ENCODE measurements at places on chromosomes 4 and X.

GRCh38 chrX:80807606-80807991 lies 2.1 kb downstream of the BRWD3 start:
- DNase-seq, result no peak

DNA sequence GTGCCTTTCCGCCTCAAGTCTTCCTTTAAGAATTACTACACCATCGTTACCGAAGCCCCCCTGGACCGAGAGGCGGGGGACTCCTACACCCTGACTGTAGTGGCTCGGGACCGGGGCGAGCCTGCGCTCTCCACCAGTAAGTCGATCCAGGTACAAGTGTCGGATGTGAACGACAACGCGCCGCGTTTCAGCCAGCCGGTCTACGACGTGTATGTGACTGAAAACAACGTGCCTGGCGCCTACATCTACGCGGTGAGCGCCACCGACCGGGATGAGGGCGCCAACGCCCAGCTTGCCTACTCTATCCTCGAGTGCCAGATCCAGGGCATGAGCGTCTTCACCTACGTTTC lies 2.2 kb downstream of the PCDH10 start:
- no peak for DNase-seq

DNA sequence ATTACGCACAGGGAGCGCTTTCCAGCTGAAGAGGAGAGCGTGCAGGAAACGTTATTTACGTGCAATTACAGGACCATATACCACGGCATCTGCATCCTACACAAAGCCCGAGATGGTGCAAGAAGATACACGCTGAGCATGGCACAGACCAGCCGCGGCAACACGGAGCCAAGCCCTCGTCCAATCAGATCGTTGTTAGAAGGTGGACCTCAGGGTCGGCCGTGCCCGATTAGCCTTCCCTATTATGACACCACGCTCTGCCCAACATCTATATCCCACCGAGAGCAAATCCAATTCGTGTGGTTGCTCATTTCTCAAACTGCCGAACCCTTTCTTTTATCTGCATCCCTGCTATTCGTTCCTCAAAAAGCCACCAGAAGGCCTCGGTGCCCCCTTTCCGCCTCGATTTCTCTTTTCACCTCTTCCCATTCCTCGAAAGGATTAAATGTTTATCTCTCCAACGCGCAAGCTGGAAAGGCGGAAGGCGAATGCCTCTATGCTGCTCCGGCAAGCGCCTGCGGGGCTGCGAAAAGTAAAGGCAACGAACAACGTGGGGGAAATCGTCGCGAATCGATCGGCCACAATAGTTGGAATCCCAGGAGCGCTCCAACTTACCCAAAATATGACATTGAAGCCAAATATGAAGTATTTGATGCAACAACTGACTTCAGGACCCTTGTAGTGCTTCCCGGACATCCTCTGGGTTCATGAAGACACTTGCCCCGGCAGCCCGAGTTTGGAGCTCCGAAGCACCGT lies 702 bp downstream of the TSPAN5 start:
- DNase-seq, result peak; percentile 7

GRCh38 chr4:110867251-110867960 lies 244.5 kb upstream of the PITX2 start:
- no peak for DNase-seq

DNA sequence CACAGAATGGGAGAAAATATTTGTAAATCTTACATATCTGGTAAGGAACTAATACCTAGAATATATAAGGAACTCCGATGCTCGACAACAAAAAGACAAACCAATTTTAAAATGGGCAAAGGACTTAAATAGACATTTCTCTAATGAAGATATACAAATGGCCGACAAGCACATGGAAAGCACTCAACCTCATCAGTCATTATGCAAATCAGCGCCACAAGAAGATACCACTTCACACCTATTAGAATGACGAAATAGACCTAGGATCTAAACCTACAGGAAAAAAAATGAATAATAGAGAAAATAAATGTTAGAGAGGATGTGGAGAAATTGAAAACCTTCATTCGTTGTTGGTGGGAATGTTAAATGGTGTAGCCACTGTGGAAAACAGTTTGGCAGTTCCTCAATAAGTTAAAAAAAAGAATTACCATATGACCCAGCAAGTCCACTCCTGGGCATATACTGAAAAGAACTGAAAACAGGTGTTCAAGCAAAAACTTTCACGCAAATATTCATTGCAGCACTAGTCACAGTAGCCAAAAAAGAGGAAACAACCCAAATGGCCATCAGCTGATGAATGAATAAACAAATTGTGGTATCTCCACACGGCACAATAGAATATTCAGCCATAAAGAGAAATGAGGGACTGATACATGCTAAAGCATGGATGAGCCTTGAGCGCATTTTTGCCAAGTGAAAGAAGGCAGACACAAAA lies 57.3 kb upstream of the WDR19 start:
- no peak for DNase-seq

DNA sequence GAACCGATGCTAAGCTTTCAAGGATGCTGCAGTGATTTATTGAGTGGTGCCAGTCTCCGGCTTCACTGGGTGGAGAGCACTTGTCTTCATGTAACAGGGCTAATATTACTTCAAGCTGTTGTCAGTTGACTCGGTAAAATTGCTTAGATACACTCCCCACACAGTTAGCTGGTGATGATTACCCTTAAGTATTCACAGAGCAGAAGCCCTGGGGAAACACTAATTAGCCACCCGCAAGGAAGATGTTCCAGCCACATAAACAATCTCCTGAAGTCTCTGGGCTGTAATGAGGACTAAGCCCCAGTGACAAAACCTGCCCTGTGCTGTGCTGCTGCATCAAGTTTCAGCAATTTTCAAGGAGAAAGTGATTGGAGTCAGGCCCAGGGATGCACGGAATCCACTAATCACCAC lies 37.3 kb upstream of the GK2 start:
- peak; percentile 62 for DNase-seq

GRCh38 chr4:38842994-38843393 lies 13.6 kb downstream of the TLR6 start:
- no peak for DNase-seq

- no peak for DNase-seq
These were observed 569 bp upstream of the FHL1 start for GRCh38 chrX:136146614-136147314.

DNA sequence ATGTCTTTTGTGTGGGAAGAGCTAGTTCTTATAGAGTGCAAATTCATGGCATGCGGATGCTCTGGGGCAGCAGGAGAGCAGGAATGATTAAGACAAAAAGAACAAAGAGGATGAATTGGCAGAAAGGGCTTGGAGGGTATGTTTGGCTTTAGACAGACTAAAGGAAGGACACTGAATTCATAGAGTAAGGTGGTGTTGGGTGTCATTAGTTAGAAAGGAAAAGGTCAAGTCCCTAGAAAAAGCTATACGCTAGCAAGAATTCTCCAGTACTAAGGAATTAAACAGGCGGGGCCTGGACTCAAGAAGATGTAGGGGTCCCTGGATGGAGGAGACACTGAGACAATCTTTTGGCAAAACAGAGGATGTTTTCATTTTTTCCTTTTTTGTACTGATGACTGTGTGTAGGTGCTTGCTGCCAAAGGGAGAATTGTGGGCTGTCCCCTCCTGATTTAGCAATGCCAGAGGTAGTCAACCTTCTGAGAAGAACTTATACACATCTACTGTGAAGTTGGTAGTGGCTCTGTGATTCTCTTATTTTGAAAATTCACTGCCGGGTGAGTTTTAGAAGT lies 391.0 kb downstream of the SPRY1 start:
- no peak for DNase-seq

DNA sequence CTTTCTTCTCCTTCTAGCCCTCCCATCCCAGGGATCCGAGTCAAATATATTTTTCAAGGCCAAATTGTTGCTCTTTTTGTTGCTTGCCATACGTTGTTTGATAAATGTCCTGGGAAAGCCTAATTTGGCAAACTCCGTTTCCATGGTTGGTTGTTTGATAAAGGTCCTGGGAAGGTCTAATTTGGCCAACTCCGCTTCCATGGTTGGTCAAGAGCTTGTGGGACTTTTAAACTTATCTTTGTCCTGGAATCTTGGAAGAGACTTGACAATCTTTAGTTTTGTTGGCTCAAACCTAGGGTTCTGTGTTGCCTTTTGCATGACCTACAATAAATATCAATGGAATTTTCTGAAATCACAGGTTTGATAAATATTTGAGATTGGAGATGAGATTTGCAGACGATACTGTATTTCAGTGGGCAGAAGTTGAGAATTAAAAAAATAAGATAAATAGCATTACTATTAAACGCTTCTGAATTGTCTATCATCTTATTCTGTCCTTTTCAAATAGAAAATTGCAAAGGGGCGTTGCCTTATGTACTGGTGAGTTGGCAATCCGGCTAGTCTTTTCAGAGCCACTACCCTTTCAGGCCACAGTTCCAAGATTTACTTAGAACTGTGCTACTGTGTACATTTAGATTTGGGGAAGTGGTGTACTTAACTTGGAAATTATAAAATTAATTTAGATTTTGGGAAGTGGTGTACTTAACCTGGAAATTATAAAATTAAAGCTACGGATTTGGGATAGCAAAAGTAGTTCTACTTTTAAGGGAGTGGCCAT lies 804 bp downstream of the OSTC start:
- DNase-seq, result no peak

- no peak for DNase-seq
These were observed 372.7 kb downstream of the INPP4B start for GRCh38 chr4:142473218-142473959.

DNA sequence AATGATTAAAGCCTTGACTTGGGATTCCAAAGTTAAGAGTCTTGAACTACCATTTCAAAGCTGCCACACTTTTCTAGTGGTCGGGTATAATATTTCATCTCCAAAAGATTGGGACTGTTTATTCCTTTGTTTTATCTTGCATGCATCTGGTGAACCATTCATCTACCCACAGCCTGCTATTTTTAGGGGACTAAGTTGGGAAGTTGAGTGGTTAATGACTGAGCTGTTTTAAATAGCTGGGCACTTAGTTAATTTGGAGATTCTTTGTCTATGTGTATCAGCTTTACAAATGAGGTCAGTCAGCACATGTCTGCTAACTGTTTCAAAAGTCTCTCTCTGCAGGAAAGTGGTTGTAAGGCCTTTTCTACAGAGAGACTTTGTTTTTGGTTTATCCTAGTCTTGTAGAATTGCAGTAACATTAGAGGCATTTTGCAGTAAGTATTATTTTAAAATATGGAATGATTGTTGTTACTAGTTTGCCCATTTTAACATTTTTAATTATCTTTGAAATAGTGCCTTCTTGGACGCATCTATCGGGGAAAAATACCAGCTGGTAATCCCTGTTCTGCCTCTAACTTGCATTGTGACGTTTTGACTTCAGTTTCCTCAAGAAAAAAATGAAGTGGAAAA lies 8.2 kb downstream of the BMP2K start:
- peak; percentile 22 for DNase-seq

GRCh38 chrX:36908801-36909675 lies 99.1 kb upstream of the FAM47C start:
- DNase-seq, result no peak

DNA sequence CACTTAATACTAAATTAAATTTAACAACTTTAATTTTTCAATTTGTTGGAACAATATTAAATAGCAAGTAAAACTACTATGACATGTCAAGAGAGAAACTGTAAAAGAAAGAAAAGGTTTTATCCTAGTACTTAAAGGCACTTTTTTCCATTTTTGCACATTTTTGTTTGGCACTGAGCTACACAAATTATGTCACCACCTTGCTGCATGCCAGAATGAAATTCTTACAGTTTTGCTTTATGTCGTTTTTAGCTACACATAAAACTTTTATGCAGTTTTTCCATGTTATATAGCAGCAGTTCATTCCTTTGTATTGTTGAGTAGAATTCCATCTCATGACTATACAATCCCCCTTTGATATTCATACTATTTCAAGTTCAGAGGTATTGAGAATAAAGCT lies 99.1 kb upstream of the RXFP1 start:
- DNase-seq, result no peak

GRCh38 chrX:135416546-135416945 lies 5.2 kb upstream of the SMIM10L2A start:
- no peak for DNase-seq

DNA sequence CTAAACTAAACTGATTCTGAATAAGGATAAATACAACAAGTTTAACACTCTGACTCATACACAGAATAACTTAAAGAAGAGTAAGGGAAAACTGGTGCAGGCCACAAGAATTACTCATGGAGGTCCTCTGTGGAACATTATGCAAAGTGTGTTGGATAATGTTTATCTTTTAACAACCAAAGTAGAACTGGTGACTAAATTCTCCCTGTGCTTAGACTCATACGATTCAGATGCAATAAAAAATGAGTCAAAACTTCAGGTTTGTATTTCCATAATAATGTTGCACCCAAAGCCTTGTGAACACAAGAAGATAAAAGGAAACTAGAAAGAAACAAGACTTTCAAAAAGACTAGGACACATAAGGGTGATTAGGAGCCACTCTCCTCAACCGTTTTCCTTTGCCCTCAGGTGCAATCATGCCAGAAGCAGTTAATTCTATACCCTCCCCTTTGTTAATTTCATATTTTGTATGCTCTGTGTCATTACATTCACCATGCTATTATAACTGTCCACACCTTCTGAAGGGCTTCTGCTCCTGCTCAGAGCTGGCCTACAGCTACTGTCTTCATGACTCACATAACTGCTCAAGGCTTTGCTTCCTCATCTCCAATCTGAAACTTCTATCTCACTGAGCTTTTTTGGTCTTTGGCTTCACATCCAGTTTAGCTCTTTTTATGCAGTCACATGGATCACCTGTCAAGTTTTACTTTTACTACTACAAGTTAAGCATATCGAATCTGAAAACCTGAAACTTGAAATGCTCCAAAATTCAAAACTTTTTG lies 60.2 kb downstream of the KCNIP4 start:
- DNase-seq, result no peak

DNA sequence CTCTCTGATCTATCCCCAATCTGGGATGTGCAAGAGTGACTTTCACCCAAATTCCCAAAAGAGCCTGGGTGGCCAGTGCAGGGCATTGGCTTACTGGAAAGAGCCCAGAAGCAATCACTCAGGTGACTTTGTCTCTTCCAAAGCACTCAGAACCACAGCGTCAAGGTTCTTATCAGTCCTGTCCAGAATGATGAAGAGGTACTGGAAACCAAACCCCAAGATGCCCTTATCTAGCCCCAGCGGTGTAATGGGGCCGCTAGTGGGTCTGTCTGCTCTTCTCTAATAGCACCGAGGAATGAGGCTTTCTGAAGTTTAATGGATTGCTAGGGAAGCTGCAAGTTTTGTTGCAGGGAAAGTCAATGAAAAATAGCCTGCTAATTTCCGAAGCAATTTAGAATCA lies 21.6 kb downstream of the CLNK start:
- DNase-seq, result no peak

GRCh38 chr4:145880355-145880960 lies 58.2 kb downstream of the ZNF827 start:
- no peak for DNase-seq
